ENCODE measurements at places on chromosomes 11 and 22.
A peak's percentile ranks its signal among the peaks of the same experiment; 100 is the strongest.

DNA sequence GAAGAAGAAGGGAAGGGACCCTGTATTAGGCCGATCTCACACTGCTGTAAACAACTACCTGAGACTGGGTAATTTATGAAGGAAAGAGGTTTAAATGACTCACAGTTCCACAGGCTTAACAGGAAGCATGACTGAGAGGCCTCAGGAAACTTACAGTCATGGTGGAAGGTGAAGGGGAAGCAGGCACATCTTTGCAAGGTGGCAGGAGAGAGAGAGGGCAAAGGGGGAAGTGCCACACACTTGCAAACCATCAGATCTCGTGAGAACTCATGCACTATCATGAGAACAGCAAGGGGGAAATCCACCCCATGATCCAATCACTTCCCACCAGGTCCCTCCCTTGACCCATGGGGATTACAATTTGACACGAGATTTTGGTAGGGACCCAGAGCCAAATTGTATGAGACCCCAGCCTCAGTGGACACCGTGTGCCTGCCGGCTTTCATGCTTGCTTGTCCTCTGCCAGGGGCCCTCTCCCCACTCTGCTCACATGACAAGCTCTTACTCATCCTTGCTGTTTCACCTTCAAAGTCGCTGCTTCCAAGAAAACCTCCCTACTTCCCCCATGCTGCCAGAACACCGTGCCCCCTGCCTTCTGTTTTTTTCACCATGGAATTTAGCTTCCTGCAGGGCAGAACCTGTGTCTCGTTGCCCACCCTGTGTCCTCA, 23.3 kb upstream of the PPFIA1 start:
- DNase-seq = no peak

DNA sequence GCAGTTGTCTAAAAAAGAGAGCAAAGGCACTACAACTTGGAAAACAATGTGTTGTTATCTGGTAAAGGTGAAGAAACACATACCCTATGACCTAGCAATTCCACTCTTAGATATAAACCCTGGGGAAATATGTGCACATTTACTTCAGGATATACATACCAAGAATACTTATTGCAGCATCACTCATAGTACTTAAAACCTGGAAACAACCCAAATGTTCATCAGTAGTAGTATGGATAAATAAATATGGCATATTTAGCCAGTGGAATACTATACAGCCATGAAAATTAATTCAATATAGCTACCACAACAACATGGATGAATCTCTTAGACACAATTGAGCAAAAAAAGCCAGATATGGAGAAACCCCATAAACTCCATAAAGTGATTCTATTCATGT, 26.1 kb upstream of the MICAL2 start:
- no peak for DNase-seq

GRCh38 chr11:47225552-47226400, 11.0 kb downstream of the DDB2 start:
- DNase-seq = no peak

DNA sequence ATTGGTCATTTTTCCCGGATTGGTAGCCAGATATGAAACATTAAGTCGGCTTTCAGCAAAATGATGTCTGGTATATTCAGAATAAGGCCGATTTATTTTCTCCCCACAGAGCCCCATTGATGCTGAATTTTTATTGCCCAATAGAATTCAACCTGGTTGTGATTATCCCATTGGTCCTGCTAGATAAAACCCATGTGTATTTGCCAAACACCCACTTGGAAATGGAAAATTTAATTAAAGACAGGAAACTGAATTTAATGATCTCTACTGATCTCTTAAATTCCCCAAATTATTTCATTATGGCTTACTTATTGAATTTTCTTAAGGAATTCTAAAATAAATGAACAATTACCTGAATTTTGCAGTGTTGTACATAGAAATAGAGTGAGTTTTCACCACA, 609.8 kb downstream of the NTM start:
- DNase-seq = no peak

- no peak for DNase-seq
These were observed 3.0 kb downstream of the PRG2 start for GRCh38 chr11:57387289-57388030.

DNA sequence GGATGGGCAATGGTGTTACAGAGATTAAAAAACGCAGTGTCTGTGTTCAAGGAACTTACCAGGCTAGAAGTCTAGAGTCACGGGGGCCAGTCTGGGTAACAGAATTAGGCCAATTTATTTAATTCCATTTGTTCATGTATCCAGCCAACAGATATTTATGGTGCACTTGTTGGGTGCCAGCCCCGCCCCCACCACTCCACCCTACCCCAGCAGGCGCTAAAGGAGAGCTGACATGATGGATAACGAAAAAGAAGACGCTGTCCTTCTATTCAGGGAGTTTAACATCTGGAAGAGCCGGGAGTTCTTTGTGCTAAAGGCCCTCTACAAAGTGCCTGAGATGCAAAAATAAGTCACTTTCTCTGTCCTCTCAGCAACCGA, 1.1 kb upstream of the BMAL1 start:
- no peak for DNase-seq

DNA sequence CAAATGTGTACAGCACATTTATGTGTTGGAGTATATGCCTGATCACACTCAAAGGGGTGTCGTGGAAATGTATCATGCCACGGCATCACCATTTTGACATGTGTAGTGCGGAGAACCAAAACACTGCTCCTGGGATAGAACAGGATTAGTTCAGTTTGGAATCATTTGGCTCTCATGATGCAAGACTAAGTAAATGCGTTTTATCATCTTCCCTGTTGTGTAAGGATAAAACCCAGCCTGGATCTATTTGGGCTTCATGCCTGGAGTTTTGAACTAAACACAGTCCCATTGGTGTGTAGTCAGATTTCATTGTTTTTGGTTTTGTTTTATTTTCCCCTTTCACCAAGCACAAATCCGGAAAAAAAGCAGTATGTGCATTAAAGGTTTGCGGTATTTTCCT, 574.3 kb downstream of the NTM start:
- no peak for DNase-seq

DNA sequence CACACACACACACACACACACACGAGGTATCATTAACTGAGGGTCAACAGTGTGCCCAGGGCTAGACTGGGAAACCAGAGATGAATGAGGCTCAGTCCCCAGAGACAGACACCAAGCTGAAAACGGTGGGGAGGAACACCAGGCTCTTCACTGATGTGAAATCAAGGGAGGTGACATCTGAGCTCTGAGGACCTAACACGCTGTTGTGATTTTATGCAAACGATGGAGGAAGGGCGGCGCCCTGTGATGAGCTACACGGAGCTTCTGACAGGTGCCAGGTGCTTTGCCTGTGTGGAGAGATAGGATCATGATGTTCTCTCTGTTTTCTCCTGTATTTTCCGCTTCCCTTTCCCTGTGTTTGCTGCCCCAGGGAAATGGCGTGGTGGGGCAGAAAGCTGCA, 6.5 kb upstream of the CYB5R3 start:
- DNase-seq = no peak

GRCh38 chr11:114818382-114818781, 140.1 kb downstream of the NXPE2 start:
- DNase-seq = no peak

- DNase-seq = no peak
These were observed 2.4 kb upstream of the ARHGEF12 start for GRCh38 chr11:120333801-120334200.

GRCh38 chr11:78432058-78432515, 14.5 kb upstream of the GAB2 start:
- DNase-seq = peak; percentile 29

DNA sequence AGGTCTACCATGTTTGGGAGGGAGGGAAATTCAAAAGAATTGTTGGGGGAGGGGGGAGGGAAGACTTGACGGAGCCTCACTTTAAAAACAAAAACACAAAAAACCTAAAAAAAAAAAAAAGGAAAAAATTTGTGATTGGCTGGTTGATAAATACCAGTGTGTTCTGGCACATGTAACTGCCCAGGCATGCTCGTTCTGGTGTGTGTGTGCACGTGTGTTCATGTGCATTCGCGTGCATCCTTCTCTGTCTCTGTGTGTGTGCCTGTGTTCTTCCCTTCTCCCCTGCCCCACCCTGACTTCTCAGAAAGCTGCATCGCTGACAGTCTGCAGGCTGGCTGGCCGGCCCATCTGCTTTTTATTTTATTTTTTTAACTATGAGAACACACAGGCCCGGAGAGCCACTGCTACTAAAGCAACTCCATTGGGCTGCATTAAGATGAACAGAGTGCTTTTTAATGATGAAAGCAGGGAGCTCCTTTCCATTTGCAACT, 22.6 kb upstream of the ADSL start:
- no peak for DNase-seq

- no peak for DNase-seq
These were observed 7.2 kb downstream of the LYVE1 start for GRCh38 chr11:10561043-10561818.

GRCh38 chr11:68598816-68599653, 85.3 kb upstream of the GAL start:
- peak; percentile 36 for DNase-seq

DNA sequence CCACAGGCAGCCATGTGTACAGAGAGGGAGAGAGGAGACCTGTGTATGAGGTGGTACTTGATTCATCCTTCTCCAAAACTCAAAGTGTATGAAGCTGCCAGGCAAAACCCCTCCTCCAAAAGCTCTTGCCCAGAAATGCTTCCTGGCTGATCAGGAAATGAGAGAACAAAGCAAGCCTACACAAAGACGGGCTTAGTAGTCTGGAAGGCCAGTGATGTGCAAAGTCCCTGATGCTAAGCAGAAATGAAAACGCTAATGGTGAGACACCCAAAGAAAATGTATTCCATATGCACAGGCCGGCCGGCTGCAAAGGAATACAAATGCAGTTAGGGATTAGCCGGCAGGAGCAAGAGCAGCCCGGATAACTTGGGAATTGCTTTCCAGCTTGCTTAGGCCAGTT, 234.9 kb upstream of the CADM1 start:
- DNase-seq = no peak

DNA sequence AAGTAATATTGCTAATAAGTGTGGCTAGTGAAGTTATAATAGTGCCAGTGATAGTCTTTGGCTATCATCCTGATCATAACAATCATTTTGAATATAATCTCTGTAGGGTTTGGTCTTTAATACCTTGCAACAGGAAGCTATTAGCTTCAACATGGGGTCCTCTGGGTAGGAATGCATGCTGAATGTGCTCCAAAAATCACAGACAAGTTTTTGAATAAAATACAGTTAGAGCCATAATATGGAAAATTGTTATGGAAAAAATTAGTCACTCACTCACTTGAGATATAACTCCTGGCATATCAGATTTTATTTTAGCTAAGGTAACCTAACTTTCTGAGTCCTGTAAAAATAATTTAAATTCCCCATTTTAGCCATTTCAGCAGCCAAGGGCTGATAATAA, 95.4 kb upstream of the MTMR2 start:
- no peak for DNase-seq

DNA sequence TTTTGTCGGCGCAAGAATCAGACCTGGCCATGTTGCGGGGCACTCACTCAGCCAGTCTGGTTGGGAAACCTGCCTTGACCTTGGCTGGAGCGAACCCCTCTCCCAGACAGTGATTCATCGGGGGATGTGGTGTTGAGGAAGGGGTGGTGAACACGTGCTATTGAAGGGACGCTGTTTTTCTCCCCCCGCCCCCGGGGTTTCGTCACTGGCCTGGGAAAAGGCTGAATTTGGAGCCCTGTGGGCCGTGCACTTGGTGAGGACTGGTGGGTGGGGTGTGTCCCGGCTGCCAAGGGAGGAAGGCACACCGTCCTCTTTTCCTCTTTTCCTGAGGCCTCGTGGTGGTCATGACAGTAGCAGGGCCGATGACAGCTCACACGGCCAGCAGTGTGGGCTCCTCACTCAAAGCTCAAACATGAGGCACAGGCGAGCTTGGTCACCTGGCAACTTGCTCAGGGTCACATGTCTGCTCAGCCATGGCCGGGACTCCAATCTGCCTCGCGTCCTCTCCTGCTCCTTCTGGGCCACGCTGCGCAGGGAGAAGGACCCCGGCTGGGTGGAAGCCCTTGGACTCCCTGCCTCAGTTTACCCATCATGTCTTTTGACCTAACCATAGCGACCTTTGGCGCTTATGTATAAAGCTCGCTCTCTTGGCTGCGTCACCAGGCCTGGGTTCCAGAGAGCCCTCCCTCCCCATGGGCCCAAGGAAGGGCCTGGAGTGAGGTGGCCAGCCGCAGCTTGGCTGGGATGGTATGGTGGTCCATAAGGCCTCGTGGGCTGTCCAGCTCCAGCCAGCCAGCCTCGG, 49.4 kb downstream of the SMIM38 start:
- DNase-seq = no peak

GRCh38 chr11:113722934-113723333, 16.8 kb upstream of the TMPRSS5 start:
- DNase-seq = no peak

Measured in EL (cell line).